Stimulated activated CD8-positive, alpha-beta memory T cell treated with anti-CD3 and anti-CD28 coated beads, Interleukin-4, amount 100 ng/mL, for 24 hours (primary cell): ENCODE measurements at places on chromosomes 5 and 9.

DNA sequence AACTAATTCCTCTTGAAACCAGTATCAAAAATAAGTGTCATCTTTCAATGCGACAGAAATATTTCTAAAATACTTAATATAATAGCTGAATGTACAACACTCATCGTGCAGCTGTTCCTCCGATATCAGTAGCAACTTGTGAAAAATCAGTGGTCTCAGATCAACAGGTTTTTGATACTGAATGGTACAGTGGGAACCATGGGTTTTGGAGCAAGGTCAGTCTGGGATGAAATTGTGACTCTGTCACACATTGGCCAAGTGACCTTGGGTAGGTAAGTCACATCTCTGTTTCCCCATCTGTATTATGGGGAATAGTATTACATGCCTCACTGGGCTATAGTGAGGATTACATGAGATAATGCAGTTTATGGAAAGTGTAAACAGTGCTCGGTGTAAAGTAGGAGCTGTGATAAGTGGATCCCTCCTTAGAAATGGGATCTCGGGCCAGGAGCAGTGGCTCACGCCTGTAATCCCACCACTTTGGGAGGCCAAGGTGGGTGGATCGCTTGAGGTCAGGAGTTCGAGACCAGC is 17.3 kb downstream of the EXOSC2 start:
- no peak for DNase-seq

- no peak for DNase-seq
These were observed 173.0 kb downstream of the PCSK1 start for GRCh38 chr5:96260009-96260408.

DNA sequence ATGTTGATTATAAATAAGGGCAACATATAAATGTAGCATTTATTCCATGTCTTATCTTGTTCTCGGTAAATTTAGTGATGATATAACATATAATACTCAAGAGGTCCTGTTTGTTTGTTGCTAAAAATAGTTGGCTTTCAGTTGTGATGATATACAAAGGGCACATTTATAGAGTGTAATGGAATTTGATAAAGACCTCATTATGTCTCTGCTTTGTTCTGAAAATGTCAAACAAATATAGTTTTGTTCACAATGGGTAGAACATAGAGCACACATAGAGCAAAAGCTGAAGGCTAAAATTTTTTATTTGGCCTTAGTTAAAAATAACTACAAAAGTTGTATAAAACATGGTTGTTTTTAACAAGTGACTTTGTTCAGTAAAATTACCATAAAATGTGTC is 477.1 kb upstream of the SMC2 start:
- no peak for DNase-seq

DNA sequence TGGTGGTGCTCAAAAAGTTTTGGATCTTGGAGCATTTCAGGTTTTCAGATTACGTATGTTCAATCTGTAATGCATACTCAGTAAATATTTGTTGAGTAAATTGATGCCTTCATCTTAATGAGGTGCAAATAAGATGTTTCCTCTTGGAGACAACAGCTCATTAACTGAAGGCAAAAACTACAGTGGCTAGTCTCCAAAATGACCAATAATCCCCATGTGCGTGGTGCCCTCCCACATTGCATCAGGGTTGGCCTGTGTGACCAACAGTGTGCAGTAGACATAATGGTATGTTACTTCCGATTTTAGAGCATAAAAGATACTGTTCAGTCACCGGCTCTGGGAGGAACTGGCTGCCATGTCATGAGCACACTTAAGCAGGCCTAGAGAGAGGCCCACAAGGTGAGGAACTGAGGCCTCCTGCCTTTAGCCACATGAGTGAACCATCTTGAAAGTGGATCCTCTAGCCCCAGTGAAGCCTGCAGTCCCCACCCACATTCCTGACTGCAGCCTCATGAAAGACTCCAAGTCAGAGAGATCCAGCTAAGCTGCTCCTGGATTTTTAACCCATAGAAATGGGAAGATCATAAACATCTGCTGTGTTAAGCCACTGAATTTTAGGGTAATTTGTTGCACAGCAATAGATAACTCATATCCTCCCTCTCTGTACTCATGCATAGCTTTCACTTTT is 55.7 kb downstream of the LIFR start:
- DNase-seq, result no peak

- DNase-seq, result no peak
These were observed 51.2 kb upstream of the HSPA9 start for GRCh38 chr5:138626333-138626944.

GRCh38 chr9:14455243-14455642 is 141.3 kb upstream of the NFIB start:
- DNase-seq, result no peak

GRCh38 chr5:130206686-130207085 is 302.4 kb downstream of the CHSY3 start:
- no peak for DNase-seq

DNA sequence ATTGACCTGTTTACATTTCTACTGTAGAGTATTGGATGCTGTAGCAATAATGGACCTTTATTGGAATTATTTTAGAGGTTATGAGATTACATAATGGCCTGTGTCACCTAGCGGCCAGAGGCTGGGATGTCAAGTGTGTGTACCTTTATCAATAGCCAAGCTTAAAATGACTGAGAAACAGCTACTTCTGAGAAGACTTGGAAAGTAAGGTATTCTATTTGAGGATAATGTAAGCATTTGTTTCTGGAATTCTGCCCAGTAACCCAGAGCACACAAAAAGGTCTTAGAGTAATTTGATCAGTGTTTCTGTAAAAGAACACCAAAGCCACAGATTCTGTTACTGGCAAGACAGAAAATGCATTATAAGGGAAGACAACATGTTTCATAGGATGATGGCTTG is 116.8 kb downstream of the MACIR start:
- no peak for DNase-seq

DNA sequence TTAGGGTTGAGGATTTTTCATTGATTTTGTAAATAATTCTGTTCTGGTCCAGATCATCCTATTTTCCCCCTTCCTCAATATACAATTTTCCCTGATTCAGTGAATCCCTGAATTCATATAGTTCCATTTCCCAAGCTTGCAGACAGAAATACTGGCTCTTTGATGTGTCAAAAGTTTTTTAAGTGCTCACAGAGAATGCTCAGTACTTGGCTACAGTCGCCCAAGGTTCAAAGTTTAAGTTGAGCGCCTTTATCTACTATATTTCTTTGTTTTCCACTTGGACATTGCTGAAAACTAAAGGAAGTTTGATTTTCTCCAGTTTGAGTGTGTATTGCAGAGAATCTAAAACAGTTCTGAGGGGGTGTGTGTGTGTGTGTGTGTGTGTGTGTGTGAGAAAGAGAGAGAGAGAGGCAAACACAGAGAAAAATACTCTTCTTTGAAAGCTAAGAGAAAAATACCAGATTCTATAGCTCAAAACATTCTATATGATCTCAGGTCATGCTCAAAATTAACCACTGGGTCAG is 136.2 kb upstream of the ACO1 start:
- DNase-seq, result no peak

- no peak for DNase-seq
These were observed 56.9 kb downstream of the GPR21 start for GRCh38 chr9:123090198-123090896.

- DNase-seq, result no peak
These were observed 27.3 kb downstream of the SARDH start for GRCh38 chr9:133710661-133711427.

DNA sequence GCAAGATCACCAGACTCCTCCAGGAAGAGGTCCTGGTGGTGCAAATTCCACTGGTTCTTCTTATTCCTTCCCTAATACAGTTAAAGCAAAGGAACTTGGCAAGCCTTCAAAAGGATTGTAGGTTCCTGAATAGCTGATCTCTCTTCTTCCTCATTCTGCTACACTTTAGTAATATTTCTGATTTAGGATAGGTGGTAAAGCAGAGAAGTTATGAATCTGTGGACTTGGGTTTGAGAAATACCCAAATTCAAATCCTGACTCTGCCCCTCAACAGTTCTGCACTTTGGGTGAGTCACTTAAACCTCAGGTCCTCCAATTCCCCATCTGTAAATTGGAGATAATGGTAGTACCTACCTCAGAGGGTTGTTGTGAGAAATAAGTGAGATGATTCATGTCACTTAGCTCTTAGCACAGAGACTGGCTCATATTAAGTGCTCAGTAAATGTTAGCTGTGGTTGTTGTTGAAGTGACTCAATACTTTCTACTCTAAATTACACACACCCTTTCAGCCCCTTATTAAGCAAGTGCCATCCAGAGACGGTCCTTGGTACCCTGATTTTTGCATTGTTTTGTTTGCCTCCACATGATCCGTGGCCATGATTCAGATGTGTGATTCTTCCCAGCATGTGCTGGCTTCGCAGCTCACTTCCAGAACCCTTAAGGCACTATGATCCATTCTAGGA is 5.2 kb downstream of the SH3RF2 start:
- no peak for DNase-seq

- DNase-seq, result no peak
These were observed 18.2 kb downstream of the ASS1 start for GRCh38 chr9:130462685-130463540.

- DNase-seq, result no peak
These were observed 58.8 kb downstream of the C6 start for GRCh38 chr5:41154491-41154890.

DNA sequence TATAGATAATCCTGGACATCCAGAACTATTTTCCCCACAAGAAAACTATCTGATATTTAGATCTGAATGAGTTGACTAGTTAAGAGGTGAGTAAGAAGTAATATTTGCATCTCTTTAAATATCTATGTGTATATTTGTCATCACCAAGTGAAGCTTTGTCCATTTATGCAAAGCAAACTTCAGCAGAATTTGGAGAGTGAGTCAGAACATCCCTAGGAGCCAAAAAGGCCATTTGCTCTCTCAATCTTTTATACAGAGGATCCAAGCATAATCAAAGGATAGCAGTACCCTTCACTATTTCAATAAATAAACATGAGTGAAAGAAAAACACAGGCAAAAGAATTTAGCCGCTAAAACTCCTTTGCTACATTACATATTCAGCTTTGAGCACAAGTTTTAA is 454.4 kb downstream of the NR2F1-AS1 start:
- DNase-seq, result no peak

DNA sequence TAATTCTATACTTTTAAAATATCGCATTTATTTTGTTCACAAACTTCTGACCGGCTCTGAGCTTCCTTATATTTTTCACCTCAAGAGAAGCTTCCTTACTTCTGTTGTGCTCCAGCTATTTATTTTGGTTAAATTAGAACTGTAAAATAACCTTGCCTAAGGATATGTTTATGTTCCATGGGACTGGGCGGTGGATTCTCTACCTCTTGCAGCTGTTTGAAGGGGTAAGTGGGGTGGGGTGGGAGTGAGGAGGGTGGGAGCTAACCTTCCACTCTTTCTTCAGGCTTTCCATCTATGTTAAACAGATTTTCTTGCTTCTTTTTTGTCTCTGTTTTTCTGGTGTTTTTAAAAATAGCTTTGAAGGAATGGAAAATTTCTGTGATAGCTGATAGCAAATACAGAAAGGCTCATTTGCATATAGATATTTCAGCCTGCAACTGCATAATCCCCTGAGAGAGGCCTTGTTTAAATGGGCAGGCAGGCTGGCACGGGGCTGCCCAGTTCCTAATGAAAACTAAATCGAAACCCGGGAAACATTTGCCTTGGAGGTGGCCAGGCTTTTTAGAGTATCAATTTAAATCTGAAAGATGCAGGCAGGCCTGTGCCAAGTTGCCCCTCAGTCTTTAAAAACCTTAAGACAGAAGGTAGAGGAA is 122.1 kb upstream of the DMAC1 start:
- no peak for DNase-seq

DNA sequence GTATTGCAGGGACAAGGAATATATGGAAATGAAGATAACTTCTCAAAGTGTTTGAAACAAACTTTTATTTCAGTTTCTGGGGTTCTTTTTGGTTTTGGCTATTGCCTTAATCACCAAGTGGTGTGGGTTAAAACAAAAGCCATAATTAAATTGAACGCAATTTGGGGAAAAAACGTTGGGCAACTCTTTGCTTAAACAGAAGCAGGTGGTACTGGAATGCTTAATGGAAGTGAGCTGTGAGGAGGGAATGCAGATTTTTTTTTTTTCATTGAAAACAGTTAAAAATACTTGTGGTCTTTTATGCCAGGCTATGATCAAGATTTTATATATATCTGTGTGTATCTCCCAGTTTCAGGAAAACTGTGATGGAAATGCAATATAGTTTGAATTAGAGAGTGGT is 195.7 kb upstream of the TUT7 start:
- no peak for DNase-seq

DNA sequence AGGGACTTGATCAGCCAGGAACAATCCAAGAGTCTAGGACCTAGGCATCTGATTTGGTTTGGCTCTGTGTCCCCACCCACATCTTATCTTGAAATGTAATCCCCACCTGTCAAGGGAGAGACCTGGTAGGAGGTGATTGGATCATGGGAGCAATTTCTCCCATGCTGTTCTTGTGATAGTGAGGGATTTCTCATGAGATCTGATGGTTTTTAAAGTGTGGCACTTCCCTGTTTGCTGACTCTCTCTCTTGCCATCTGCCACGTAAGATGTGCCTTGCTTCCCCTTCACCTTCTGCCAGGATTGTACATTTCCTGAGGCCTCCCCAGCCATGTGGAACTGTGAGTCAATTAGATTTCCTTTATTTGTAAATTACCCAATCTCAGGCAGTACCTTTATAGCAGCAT is 201.7 kb upstream of the ACTBL2 start:
- DNase-seq, result no peak

GRCh38 chr5:154608531-154609011 is 130.5 kb upstream of the HAND1 start:
- no peak for DNase-seq

- DNase-seq, result no peak
These were observed 475.7 kb downstream of the CCDC171 start for GRCh38 chr9:16028548-16028947.

GRCh38 chr5:61842840-61843239 is 463.2 kb upstream of the KIF2A start:
- DNase-seq, result no peak

GRCh38 chr5:9713356-9713755 is 83.2 kb upstream of the TAS2R1 start:
- DNase-seq, result no peak

- DNase-seq, result no peak
These were observed 24.2 kb upstream of the ZNF618 start for GRCh38 chr9:113851873-113852272.

DNA sequence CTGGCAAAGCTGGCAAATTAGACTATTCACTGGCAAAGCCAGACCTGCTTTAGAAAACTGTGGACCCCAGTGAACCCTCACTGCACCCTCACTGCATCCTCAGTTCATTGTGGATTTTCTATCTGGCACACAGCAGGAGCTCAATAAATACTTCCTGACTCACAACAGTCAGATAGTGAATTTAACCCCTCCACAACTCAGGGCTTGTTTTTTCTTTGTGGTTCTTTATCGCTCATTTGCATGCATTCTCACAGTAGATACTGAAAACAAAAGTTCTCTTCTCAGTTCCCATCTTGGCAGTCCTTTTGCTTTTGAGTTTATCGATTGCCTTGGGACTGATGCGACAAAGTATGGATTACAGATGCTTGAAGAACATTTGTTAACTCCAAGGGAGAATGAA is 99.8 kb downstream of the ACTL7B start:
- DNase-seq, result no peak
